ENCODE measurements at places on chromosomes 16 and 17.

GRCh38 chr17:61775364-61775763 lies 88.0 kb downstream of the BRIP1 start:
- no peak for DNase-seq

DNA sequence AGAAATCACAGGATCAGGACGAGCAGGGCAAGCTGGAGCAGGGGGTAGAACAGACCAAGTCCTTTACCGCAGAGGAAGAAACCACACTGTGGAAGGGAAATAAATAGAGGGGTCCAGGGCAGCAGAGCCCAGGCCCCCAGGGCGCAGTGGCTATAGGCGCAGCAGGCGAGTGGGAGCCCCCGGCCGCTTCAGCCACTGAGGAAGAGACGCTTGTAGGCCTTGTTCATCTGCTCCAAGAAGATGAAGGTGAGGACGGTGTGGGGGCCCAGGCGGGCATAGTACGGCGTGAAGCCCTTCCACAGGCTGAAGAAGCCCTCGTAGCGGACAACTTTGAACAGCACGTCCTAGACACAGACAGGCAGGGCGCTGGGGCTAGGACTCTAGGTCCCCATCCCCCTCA lies 2.3 kb downstream of the SLC25A11 start:
- DNase-seq, result no peak

DNA sequence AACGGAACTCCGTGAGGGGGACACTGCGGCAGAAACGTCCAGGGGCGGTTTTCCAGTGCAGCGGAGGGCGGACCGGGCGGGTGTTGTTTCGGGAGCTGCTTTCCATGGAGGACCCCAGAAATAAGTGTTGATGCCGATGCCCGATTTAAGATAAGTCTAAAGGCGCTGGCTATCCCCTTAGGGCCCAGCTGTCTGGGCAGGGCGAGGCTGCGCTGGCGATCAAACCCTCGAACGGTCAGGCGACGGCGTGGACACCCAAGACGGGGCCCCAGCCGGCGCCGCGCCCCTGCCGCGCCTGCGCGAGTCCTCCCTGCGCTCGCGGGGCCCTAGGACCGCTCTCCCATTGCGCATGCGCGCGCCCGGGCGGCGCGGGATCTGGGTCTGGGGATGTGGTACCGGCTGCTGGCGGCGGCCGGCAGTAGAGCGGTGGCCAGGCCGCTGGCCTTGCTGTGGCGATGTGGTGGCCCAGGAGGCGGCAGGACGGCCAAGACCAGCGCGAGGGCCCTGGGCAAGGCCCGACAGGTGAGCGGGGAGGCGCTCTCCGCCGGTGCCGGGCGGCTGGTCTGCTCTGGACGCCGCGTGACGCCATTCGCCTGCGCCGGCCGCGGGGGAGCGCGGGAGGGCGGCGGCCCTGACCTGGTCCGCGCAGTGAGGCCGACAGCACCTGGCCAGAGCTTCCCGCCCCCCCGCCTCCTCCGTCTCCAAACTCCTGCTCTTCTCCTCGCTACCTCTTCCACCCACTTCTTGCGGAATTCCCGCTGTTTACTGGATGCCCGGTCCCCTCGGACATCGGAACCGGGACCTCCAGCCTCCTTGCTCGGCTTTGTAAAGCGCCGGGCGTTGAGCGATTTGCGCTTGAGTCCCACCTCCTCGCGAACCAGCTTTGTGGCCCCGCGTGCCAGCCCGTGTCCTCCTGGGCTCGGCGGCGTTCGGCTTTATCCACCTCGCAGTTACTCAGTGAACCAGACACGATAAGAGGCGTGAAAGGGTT lies 24.0 kb downstream of the DEF8 start:
- peak; percentile 89 for DNase-seq

- DNase-seq, result peak; percentile 14
Observed at GRCh38 chr17:57329380-57330214, 73.3 kb downstream of the MSI2 start.

- peak; percentile 69 for DNase-seq
Observed at GRCh38 chr17:1720856-1721386, 3.6 kb upstream of the WDR81 start.

DNA sequence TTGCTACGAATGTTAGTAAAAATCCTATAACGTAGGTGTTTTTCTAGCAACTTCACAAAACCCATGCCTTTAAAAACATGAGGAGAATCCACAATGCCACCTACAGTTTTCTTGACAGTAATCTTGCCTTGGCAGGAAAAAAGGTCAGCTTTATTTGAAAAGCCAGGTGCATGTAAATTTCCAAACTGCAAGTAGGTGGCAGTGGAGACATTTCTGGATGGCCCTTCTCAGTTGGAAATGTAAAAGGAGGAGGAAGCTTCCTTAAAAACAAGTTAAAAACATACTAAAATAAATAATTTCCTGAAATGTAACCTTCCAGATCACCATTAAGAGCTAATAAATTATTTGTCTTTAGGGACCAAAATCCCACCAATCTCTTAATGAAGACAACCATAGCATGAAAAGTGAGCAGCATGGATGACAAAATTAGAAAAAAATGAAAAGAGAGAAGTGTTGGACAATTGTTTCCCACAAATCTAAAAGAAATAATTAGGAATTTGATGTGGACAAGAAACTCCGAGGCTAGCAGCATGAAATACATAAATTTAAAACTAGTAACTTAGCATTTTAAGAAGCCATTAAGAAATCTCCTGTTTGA lies 152.2 kb downstream of the SNX11 start:
- DNase-seq, result peak; percentile 16

GRCh38 chr16:25065899-25066298 lies 45.6 kb upstream of the LCMT1 start:
- DNase-seq, result no peak

GRCh38 chr16:57643147-57643874 lies 14.9 kb downstream of the ADGRG1 start:
- DNase-seq, result peak; percentile 20

DNA sequence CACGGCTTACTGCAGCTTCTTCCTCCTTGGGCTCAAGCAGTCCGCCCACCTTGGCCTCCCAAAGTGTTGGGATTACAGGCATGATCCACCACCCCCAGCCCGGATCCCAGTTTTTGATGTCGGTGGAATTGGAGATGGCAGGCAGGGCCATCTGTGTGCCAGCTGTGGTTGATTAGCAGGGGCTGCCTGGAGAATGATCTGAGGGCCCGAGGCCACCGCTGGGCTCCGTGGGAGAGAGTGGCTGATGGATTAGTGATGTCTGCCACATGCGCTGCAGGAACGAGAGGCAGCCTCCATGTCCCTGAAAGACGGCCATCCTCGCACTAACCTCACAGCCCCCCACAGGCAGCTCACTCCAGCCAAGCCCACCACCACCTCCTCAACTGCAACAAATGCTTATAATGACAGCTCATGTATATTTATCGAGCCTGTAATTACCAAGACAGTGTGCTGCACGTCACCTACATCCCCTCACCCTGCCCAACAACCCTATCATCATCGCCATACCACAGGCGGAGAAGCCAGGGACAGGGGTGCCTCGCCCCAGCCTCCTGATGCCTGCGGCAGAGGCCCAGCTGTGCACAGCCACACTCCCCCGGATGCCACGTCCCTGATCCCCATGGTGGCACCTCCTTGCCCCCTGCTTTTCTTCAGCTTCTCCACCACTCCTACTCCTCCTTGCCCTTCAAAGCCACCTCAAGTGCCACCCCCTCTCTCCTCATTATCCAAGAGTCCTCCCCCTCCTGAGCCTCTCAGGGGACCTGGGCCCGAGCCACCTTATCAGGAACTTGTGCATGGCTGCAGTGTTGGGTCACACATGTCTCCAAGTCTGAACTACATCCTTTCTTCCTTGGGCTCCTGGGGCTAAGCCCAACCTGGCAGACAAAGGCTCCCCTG lies 33.2 kb downstream of the ACTG1 start:
- no peak for DNase-seq

GRCh38 chr17:38761612-38762011 lies 9.1 kb downstream of the PSMB3 start:
- DNase-seq, result peak; percentile 19

- DNase-seq, result no peak
Observed at GRCh38 chr16:2250652-2251295, 613 bp downstream of the ECI1 start.

DNA sequence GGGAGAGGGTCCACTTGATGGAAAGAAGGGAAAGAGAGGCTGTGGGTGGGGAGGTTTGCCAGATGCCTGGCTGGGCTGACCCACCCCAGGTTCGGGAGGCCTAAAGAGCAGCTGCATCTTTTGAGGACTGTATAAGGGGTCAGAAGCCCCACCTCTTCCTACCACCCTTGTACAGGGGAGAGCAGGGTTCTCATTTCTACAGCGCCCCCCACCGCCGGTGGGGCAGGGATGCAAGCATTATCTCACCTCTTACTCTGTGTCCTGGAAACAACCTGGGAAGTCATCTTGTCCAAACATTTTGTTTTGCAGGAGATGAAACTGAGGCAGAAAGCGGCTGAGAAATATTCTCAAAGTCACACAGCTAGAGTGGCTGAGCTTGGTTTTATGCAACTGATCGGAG lies 22.5 kb upstream of the CCDC182 start:
- DNase-seq, result no peak

GRCh38 chr16:68421076-68421475 lies 27.2 kb downstream of the SMPD3 start:
- DNase-seq, result no peak

DNA sequence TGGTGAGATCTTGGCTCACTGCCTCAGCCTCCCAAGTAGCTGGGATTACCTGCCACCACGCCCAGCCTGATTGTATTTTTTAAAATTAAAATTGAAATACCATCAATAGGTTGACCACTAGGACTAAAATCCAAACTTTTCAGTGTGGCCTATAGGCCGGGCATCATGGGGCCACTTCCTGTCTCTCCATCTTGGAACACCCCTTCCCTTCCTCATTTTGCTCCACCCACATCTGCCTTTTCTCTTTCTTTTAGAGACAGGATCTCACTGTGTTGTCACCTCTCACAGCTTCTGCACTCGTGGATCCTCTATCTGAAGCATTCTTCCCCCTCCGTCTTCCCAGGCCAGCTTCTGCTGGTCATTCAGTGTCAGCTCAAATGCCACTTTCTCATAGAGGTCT lies 57.0 kb downstream of the BMERB1 start:
- DNase-seq, result no peak

DNA sequence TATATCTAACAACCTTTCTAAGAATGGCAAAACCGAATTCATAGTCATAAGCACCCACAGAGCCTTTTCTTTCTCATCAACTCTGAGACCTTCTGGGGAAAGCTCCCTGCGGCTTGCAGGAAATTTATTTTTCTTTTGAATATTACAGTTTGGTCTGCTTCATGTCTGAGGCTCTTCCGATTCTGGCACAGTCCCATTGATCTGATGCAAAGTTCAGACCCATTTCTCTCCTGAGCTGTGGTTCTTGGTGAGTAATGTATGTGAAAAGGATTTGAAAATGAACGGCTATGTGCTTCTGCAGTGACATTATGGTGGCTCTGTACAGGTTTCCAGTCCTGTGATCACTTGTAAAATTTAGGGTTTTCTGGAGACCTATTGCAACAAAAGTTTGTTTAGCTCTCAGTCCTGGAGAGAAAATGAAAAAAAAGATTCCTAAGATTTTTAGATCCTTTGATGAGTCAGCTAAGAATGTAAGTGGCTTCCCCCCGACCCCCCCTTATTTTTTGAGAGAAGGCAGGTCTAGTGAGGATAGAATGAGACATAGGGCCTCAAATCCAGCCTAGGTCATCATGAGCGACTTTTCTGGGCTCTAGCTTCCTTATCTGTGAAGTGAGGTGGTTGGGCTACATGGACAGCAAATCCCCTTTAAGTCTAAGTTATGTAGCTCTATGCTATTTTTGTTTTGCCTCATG lies 4.6 kb downstream of the GAN start:
- DNase-seq, result peak; percentile 83

DNA sequence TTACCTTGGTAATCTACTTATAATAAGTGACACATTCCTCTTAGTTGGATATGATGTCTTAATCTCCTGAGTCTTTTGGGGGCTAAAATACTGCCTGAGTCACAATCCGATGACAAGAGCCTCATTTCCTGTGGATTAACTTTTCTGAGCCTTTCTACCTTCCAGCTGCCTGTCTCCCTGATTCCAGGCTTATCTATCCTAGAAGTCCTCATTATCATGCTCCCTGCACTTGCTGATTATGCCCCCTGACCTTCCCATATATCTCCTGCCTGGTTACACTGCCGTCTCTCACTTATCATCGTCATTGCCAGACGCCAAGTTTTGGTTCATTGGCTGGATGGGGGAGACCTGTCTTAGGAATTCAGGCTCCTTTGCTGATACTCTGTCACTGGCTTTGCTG lies 727.4 kb upstream of the CA10 start:
- DNase-seq, result no peak

DNA sequence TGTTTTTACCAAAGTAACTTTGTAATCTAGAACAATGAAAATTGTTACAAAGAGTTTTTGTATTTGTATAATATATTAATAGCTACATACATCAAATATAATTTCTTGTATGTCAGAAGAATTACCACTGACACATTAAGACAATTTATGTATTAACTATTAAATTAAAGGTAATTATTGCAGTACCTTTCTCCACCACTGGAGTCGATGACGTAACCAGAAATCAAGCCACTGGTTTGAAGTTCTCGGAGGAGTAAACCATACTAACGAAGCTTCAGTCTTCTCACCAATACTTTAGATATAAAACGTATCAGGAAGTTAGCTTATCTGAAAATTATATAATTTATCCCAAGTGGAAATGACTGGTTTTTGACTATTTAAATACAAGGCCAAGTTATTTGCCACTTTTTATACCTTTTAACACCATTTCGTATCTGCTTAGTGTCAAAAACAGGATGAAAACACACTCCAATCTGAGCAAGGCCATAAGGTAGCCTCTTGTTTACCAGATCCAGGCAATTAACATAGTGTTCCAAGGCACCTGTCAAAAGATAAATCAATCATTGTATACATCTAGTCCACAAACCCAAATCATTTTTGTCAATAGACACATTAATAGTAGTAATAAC lies 4.3 kb downstream of the POLG2 start:
- no peak for DNase-seq
